ENCODE measurements at places on chromosomes 4 and X.

DNA sequence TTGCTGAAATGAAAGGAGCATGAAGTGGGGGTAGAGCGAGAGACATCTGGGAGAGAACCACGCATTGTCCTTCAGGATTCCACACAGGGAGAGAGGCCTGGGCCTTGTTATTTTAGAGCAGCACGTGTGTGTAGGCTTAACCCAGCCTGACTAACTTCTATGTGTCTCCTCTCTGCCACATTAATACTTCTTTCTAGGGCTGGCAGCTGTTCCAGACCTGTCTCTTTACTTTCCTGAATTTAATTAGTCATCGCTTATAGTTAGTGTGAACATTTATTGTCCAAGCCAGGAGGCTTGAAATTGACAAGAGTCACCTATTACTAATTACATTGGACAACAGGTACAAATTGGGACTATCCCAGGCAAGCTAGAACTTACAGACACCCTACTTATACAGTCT is 51.3 kb downstream of the SMAD1 start:
- no peak for DNase-seq

GRCh38 chr4:38526412-38526811 is 137.6 kb upstream of the KLF3 start:
- DNase-seq = no peak

GRCh38 chr4:148881860-148882643 is 439.8 kb upstream of the NR3C2 start:
- DNase-seq = no peak

DNA sequence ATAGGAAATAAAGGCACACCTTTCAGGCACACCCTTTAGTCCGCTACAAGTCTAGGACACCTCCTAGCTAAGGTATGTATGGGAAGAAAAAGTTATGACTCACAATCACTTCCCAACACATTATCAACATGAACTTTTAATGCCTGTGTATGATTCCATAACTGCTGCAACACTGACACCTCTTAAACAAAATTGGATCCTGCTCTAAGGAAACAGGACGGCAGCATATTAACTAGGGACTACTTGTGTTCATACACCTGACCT is 2.4 kb upstream of the PPP3CA start:
- DNase-seq = no peak

GRCh38 chr4:68145261-68145660 is 15.6 kb upstream of the TMPRSS11F start:
- DNase-seq = no peak

DNA sequence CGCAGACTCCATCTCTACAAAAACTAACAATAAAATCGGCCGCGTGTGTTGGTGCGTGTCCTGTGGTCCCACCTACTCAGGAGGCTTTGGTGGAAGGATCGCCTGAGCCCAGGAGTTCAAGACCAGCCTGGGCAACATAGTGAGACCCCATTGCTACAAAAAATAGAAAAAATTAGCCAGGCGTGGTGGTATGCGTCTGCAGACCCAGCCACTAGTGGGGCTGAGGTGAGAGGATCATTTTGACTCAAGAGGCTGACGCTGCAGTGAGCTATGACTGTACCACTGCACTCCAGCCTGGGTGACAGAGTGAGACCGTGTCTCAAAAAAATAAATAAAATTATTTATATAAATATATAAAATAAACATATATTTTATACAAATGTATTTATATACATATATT is 22.3 kb downstream of the ASMTL start:
- no peak for DNase-seq

GRCh38 chrX:40871385-40872082 is 136.2 kb upstream of the MED14 start:
- DNase-seq = no peak

GRCh38 chrX:63958134-63958865 is 173.3 kb upstream of the ARHGEF9 start:
- DNase-seq = no peak

DNA sequence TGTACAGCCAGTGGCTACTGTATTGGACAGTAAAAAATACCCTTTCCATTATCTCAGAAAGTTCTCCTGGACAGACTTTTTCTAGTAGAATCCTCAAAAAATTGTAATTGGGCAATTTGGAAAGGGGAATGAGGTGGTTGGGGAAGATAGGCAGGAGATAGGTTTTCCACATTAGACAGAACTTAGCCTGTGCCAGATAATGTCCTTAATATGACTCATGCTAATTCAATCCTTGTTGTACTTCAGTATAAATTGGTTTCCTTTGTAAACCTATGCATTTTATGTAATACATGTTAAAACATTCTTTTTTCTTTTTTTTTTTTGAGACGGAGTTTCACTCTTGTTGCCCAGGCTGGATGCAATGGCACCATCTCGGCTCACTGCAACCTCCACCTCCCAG is 8.9 kb downstream of the EIF4E start:
- peak; percentile 26 for DNase-seq

DNA sequence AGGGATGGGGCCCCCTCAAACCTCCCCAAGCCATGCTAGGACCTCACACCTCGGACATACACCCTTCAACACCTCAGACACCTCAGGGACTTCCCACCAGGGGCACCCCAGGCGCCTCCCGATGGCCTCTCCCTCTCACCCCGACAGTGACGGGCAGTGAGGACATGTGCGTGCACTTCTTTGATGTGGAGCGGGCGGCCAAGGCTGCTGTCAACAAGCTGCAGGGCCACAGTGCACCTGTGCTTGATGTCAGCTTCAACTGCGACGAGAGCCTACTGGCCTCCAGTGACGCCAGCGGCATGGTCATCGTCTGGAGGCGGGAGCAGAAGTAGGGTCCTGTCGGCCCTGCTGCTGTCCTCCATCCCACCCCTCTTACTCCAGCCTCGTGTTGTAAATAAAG is 7.4 kb downstream of the WDR13 start:
- no peak for DNase-seq

GRCh38 chr4:114200026-114200425 is 220.6 kb upstream of the ARSJ start:
- no peak for DNase-seq

Measured in fibroblast of villous mesenchyme (primary cell).